ENCODE measurements at places on chromosomes 1 and 21.

- no peak for DNase-seq
Observed at GRCh38 chr1:29473161-29473855, 237.0 kb downstream of the PTPRU start.

GRCh38 chr1:85134583-85135391 is 66.0 kb downstream of the SYDE2 start:
- no peak for DNase-seq

GRCh38 chr1:212700892-212701819 is 1.5 kb upstream of the BATF3 start:
- peak; percentile 48 for DNase-seq

DNA sequence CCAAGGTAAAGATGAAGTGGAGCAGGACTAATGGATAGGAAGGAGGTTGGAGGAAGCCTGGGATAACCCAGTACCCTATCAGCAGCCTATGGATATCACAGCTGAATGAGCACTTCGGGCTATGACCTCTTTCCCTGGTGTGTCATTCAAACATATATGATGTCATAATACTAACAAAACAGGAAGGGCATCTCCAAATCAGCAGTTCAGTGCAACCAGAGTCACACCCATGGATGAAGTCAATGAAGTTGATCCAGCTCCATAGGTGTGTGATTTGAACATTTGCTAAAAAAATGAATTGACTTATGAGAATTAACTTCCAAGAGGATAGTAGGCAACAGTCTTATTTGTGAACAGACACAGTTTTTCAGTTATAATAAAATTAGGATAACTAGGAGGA is 1.7 kb upstream of the C1orf116 start:
- DNase-seq = no peak

DNA sequence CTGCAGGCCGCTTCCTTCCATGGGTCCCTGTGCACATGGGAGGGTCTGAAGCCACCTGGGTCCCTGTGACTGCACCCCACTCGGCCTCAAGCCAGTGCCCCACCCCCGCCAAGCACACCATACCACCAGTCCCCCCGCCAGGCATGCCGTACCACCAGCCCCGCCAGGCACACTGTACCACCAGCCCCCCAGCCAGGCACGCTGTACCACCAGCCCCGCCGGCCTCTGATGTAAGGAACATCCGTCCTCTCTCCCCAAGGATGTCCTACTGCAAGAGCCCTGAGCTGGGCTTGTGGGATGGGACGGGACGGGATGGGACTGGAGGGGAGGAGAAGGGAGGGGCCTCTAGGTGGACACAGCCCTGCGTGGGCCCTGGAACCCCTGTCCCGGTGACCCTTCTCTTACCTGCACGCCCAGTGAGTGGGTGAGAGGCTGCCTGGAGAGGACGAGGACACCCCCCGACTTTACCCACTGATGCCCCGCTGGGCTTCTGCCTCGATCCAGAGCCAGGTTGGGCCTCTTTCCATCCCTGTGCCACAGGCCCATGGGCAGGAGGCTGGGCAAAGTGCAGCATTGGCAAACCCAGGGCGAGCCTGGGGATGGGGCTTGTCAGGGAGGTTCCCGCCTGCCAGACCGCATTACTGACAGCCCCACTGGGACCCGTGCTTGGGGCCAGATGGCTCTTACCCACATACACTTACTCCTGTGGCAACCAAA is 40.8 kb upstream of the COL6A1 start:
- DNase-seq = no peak
